Fibroblast of skin of right quadriceps (primary cell): ENCODE measurements at places on chromosomes 13 and 19.

- no peak for DNase-seq
Measured at GRCh38 chr19:14377883-14378328, 3.3 kb upstream of the ADGRE5 start.

DNA sequence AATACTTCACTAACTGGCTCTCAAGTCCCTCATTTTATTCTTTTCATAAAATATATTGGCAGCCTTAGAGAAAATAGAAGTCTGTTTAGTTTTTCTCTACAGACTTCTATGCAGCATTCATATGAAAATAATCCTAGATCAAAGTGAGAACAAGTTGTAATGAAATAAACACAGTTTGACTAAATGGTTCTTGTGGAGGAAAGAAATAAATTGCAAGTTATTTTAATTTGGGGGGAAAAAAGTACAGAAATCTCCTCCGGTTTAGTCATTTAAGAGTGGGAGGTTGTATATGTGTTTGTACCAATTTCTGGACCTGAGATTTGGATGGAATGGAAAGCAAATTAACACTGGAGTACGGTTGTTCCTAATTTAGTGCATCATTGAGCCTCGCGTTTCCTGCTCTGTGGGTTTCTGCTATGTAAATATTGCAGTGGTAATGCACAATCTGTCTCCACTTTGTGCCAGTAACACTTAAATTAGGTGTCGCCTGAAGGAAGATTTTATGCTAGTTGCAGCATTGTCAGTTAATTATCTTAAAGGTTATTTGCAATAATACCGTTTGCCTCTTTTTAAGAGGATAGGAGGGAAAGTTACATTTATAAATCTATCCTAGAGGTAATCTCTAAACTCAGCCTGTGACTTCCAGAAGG, 100.2 kb downstream of the ZIC5 start:
- DNase-seq, result no peak

DNA sequence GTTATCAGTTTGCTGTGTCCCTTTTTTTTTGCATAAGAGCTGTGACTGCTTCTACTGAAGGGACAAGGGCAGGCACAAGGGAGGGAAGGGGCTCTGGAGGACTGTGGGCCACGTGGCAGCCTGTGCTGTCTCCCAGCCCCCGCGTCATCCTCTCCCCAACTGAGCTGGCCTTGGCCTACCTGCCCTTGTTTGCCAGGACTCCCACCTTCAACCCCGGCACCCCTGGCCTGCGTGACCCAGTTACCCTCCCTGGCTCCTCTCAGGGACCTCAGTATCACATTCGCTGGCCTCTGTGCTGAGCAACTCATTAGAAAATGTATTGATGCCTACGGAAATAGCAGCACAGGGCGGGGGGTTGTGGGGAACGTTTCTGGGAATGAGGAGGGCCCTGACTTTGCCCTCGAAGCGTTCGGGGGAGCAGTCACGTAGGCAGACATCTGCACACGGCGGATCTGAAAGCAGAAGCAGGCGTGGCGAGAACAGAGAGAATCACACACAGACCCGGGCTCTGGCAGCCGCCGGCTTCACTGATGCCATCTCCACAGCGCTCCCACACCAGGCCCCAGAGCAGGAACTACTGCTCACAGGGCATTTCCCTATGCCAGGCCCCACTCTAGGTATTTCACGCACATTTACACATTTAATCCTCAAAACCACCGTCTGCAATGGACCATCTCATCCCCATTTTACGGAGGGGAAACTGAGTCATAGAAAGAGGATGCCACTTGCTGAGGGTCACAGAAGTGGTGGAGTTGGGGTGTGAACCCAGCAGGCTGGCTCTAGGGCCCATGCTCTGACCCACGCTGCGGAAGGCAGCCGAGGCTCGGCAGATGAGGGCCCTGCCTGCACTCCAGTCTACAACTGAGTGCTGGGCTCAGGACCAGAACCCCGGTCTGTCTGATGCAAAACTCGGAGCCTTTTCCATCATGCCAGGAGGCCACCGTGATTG, 5.7 kb upstream of the ATF5 start:
- DNase-seq, result no peak

DNA sequence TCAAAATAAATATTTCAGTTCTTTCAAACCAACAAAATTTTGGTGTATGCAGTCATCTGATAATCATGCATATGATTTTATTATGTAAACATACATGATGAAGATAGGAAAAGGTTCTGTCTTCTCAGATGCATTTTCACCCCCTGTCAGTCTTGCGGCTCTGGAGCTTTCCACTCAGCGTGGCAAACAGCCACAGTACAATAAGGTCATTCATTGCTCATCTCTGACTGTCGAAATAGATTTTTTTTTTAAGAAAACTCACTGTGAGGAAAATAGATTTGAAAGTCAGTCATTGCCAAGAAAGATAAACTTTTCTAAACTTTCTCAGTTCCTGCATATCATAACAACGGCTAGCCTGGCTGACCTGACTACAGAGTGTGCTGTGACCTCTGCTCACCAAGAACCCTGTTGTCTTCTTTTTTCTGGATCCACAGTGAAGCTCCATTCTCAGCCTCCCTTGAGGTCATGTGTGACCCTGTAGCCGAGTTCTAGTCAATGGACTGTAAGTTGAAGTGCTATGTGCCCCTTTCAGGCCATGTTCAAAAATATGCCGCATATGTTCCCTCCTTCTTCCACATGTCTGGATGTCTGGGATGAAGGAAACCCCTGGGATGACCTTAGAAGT, 519.6 kb downstream of the KLF5 start:
- DNase-seq, result no peak

DNA sequence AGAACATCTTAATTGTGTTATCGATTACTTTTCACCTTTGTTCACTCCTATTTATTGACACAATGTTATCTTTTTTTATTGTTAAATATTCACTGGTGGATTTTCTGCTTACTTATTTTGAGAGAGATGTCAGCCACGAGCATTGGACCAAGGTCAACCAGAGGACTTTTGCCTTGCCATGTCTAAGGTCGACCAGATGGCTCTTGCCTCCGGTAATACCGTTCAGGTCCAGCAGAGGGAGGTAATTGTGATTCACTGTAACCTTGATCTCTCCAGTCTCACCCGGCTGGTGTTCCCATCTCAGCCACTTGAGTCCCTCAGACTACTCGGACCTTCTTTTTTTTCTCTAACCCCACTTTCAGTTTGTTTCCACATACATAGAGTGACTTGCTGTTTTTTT, 1438.1 kb downstream of the UQCRFS1 start:
- DNase-seq, result no peak

- DNase-seq, result no peak
Measured at GRCh38 chr13:60945396-60945795, 470.3 kb downstream of the PCDH20 start.

- peak; percentile 76 for DNase-seq
Measured at GRCh38 chr13:75787249-75787928, 151.3 kb downstream of the LMO7 start.

- DNase-seq, result no peak
Measured at GRCh38 chr13:41974262-41974900, 13.5 kb upstream of the VWA8 start.

GRCh38 chr13:82257790-82258507, 1624.3 kb downstream of the SLITRK1 start:
- DNase-seq, result no peak

GRCh38 chr13:85665286-85665685, 133.9 kb downstream of the SLITRK6 start:
- DNase-seq, result peak; percentile 35
